ENCODE measurements at places on chromosomes 12 and 14.

- DNase-seq, result no peak
Measured at GRCh38 chr12:89357297-89357730, 5.0 kb upstream of the DUSP6 start.

DNA sequence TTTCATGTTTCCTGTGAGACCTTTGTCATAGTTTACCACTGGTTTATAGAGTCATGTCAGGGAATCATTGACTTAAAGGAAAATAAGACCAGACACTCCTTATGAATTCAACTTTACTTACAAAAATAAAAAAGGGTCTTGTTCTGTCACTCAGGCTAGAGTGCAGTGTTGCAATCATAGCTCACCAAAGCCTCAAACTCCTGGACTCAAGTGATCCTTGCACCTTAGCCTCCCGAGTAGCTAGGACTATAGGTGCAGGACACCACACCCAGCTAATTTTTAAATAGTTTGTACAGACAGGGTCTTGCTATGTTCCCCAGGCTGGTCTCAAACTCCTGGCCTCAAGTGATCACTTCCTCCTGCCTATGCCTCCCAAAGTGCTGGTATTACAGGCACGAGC lies 19.0 kb downstream of the SLC41A2 start:
- no peak for DNase-seq

- no peak for DNase-seq
Measured at GRCh38 chr14:80477388-80478160, 266.3 kb upstream of the DIO2 start.

- DNase-seq, result no peak
Measured at GRCh38 chr12:48084066-48084465, 21.8 kb downstream of the SENP1 start.

GRCh38 chr12:49026678-49027480 lies 8.3 kb upstream of the PRKAG1 start:
- DNase-seq, result no peak

DNA sequence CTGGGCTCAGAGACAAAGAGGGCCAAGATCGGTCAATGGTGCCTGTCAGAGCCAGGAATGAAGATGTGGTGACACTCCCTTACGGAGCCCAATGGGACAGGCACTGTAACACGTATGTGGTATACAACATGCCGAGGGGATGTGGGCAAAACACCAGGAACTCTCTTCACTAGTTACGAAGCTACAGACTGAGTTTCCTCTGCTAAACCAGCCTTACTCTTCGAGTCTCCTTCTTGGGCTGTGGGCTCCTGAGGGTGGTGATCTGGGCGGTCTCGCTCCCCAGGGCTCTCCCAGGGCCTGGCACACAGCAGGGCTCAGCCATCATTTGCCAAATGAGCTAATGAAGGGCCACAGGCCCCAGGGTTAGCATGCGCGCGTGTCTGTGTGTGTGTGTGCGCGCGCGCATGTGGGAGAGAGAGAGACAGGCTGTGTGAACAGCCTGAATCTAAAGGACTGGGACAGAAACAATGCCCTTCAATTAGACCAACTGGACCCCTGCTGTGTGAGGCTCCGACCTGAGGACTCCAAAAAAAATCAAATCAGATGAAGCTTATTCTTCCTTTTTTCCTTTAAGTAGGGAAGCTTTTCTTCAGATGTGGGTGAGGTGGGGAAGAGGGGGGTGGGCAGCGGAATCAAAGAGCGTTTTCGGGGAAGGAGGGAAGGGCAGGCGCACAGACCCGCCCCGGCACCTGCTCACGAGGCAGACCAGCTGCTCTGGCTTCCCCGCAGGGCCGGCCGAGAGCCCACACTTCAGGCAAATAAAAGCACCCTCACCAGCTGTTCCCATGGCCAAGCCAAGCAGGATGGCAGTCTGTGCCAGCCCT lies 42.5 kb downstream of the CCDC88C start:
- peak; percentile 52 for DNase-seq

DNA sequence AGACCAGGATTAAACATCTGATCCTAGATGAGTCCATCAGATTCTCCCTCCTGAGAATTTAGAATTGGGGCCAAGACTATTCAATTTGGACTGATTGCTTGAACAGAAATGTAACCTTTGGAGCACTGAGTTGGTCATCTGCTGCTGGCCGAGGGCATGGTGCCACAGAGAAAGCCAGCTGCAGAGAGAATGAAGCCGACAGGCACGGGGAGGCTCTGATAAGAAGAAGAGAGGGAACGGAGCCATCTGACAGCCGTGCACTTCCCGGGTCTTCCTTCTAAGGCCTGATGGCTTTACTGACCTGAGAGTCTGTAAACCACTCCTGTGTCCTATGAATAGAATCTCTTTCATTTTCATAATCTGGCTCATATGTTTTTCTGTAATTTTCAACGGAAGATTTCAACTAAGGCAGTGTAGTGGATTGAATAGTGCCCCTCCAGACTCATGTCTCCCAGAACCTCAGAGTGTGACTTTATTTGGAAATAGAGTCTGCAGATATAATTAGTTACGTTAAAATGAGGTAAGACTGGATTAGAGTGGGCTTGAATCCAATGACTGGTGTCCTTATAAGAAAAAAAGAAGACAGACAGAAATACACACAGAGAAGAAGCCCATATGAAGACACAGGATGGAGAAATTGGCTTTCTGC lies 39.1 kb upstream of the FRS2 start:
- DNase-seq, result no peak

- no peak for DNase-seq
Measured at GRCh38 chr14:57903954-57904353, 38.1 kb upstream of the SLC35F4 start.

- no peak for DNase-seq
Measured at GRCh38 chr12:132279184-132279889, 50.1 kb downstream of the GALNT9 start.

DNA sequence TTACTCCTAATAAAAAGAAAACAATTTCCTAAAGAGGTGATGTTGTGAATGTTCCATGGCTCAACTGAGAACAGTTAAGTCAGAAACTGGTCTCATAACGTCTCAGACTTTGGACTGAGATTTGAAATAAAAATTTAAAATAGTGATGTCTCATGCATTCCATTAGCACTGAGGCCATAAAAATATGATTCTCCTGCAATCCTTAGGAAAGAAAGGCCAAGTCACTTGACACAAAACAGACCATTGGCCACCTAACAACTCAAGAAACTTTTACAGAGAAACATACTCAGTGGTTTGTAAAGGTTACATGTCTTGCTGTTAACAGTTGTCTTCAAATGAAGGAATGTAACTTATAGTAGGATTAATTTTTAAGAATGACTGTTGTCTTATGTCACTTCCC lies 58.1 kb downstream of the STAB2 start:
- no peak for DNase-seq

DNA sequence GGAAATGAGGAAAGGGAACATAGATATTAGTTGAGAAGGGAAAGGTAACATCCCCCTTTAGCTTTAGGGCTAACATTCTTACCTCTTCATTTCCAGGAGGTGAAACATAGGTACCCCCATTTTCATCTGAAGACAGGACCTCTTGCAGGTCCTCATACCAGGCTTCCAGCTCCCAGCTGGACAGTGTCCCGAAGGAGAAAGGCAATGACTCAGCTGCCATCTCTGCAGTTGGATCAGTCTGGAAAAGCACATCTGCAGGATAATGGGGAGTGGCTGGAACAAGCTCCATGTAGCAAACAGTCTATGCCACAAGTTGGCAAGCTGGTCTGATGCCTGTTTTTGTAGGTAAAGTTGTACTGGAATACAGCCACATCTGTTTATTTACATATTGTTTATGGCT lies 3.1 kb downstream of the DDIT3 start:
- peak; percentile 29 for DNase-seq

DNA sequence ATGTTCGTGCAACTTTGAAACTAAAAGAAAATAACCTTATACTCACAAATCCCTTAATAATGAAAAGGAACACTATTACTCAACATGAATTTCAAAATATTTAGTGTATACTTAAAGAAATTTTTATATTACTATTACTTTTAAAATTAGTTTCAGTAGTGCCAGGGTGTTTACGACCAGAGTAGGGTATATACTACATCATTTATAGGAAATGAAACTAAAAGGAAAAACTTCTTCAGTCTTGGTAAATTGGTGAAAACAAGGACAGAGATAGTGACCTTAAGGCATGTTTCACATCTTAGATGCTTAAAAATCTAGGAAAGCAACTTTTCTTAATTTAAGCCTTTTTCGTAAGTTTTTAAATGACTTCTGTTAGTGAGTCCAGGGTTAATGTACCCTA lies 4.5 kb downstream of the USP15 start:
- DNase-seq, result no peak

- no peak for DNase-seq
Measured at GRCh38 chr12:2111826-2112225, 59.0 kb downstream of the CACNA1C start.

DNA sequence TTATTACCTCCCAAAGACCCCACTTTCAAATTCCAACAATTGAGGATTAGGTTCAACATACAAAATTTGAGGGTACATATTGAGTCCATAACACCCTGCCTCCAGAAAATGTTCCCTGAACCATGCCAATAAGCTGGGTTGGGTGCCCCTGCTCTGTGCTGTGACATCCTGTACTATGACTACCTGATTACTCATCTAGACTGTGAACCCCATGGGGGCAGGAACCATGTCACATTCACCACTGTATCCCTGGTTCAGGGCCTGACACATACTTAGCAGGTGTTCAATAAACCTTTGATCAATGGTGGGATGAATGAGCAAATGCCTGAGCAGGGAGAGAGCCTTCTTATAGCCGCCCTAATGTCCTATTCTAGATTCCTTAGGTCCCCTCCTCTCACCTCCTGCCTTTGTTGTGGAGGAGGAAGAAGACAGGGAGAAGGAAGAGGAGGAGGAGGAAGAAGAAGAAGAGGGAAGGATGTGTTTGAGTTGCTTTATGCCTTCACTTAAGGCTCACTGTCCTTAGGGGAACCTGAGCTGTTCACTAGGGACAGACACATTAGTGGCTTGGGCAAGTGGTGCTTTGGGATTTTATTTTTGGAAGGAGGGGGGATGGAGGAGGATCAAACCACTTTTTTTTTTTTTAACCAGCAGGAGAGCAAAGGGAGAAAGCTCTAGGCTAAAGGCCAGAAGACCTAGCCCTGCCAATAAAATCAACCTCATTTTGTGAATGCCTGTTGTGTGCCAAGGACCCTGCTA lies 21.3 kb downstream of the GPR68 start:
- no peak for DNase-seq

DNA sequence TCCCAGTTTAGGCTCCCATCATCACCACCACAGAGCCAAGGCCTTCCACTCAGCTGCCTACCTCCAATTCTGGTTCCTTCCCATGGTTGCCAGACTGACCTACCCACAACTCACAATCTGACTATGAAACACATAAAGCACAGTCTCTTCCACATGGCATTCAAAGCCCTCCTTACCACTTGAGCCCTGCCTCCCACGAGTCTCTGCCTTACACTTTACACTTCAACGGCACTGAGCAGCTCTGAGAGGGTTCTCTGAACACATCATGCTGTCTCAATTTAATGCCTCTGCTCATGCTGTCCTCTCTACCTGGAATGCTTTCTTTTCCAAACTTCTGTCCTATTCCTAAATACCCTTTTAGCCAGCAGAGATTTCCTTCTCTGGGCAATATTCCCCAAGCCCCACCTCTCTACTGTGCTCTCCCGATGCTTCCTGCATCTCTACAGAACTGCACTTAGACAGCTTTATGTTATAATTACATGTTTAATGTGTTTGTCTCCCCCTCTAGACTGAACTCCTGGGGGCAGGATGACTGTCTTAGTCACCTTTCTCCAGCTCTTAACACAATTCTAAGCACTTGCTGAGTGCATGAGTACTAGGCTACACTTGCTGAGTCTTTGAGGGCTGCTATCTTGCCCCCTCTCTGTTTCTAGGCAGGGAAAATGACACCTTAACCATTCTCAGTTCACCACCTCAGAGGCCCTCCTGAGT lies 23.5 kb downstream of the FMNL3 start:
- DNase-seq, result no peak

DNA sequence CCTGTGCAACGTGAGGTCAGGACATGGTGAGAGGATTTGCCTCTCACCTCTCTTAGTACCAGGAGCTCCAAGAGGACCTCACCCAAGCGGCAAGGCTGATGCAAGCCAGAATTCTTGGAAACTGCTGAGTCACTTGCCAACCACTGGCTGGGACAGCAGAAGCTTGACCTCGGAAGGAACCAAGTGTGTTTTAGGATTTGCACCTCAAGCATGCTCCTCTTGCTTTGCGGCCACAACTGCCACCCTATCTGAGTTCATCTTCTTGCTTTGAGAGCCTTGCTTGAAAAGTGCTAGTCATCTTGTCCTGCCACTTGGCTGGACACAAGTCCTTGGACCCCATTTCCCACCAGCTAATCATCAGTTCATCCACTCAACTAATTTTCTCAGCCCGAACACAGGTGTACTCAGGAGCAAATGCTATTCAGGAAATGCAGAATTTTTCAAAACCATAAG lies 195.8 kb downstream of the SLC25A21 start:
- DNase-seq, result no peak

- DNase-seq, result peak; percentile 50
Measured at GRCh38 chr12:65881965-65882413, 57.7 kb downstream of the HMGA2 start.

GRCh38 chr14:49493557-49493956 lies 92.6 kb downstream of the RPS29 start:
- peak; percentile 14 for DNase-seq

GRCh38 chr14:95834496-95834895 lies 42.1 kb upstream of the TUNAR start:
- DNase-seq, result no peak

GRCh38 chr12:57735198-57735855 lies 3.2 kb downstream of the AGAP2 start:
- DNase-seq, result no peak
